ENCODE measurements at places on chromosomes 6 and 20.

DNA sequence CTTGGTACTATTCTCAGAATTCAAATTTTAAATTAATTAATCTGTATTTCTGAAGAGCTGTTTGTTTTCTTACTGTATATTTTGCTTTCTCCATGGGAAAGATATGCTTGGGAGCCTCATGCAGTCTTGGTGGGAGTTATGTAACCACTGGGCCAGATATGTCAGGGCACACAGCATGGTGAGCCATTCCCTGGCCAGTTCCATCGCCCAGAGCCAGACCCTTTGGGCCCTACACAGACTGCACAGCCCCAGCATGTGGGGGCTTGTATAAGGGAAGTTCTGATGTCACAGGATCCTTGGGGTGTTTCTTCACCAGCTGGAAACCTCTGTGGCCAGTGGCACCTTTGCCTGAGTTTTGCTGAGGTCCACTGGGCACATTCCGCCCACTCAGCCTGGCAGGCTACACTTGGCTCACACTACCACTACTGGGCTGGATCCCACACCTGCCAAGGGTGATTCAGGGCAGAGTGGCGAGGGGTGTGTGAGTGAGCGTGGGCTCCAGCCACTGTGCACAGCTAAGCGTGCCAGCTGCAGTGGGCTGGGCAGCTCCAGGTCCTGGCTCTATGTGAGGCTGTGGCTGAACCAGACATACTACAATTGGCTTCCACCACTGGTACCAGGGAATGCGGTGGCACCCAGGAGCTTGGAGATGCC, 293.5 kb downstream of the ARHGAP18 start:
- no peak for DNase-seq

GRCh38 chr6:116371120-116371917, 572 bp downstream of the DSE start:
- DNase-seq = peak; percentile 73

DNA sequence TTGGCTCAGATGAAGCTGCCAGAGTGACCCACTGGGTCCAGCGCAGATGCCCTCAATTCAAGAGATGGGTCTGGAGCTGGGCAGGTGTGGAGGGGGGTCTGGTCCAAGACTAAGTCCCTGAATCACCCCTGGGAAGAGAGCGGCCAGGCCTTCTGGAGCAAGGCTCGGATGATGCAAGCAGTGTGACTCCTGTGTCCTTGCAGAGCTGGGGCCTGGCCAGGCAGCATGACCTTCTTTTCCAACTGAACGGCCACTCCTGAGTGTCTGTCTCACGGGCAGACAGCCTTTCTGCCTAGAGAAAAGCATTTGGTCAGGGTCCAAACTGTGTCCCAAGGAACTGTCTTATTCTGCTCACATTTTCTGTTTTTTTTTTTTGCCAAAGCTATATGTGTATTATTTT, 42.6 kb upstream of the FNDC1 start:
- no peak for DNase-seq

GRCh38 chr6:159826004-159826403, 25.9 kb downstream of the PNLDC1 start:
- DNase-seq = no peak

- no peak for DNase-seq
Measured at GRCh38 chr20:2955257-2955970, 82.1 kb downstream of the PTPRA start.

- no peak for DNase-seq
Measured at GRCh38 chr20:44805979-44806620, 4.2 kb downstream of the RIMS4 start.

DNA sequence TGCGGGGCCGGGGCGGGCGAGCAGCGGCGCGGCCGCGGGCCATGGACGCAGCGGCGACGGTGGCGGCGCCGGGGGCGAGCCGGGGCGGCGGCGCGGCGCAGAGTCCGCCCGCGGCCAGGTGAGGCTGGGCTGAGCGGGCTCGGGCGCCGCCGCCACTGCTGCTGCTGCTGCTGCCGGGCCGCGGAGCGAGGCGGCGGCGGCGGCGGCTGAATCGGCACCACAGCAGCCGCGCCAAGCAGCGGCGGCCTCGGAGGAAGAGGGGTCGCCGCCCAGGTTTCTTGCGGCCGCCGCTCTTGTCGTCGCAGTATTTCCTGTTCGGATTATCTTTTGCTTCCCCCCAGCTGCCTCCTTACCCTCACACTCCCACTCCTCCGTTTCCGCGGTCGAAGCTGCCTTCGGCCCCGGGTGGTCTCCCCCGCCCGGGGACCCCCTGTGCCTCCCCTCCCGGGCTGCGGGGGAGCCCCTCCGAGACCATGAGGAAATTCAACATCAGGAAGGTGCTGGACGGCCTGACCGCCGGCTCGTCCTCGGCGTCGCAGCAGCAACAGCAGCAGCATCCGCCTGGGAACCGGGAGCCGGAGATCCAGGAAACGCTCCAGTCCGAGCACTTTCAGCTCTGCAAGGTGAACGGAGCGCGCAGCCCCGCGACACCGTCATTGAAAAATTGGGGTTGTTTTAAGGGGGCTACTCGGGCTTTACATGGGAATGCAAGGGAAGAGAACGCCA, at the start of gene STXBP5:
STXBP5 (plus strand) TSS at position 358 of the 726 bp plus-strand sequence; CDS start at position 474, 116 bp downstream.
- peak; percentile 78 for DNase-seq

GRCh38 chr6:123909989-123910388, 106.3 kb downstream of the NKAIN2 start:
- DNase-seq = no peak

DNA sequence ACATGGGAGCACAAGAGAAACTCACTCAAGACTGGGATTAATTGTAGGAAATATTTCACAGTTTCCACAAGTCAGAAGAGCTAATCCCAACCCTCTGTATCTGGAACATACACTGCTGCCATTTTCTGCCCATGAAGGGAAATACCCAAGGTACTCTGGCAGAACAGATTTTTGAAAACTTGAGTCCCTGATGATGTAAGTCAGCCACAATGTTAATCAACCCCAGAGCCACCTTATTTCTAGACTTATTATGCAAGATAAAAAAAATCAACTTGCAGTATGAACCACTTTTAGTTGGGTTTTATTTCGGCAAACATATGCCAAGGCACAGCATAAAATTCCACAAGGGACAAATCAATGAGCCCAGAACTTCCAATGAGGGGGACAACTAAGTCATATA, 141.5 kb downstream of the LY86 start:
- DNase-seq = no peak
